ENCODE measurements at places on chromosomes 16 and 17.
A peak's percentile ranks its signal among the peaks of the same experiment; 100 is the strongest.

- DNase-seq, result no peak
Measured at GRCh38 chr17:65456368-65457151, 104.9 kb downstream of the AXIN2 start.

DNA sequence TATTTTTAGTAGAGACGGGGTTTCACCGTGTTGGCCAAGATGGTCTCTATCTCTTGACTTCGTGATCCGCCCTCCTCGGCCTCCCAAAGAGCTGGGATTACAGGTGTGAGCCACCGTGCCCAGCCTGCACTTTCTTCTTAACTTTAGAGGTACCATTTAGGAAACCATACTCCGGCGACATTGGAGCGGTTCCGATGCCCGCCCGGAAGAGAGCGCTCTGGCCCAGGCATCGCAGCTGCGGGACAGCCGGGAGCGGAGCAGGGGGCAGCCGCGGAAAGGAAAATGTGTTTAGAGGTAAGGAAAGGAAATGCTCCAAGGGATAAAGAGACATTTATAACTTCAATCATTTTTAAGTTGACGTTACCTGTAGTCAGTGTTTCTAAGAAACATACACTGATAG lies 6.0 kb upstream of the HS3ST3B1 start:
- DNase-seq, result no peak

DNA sequence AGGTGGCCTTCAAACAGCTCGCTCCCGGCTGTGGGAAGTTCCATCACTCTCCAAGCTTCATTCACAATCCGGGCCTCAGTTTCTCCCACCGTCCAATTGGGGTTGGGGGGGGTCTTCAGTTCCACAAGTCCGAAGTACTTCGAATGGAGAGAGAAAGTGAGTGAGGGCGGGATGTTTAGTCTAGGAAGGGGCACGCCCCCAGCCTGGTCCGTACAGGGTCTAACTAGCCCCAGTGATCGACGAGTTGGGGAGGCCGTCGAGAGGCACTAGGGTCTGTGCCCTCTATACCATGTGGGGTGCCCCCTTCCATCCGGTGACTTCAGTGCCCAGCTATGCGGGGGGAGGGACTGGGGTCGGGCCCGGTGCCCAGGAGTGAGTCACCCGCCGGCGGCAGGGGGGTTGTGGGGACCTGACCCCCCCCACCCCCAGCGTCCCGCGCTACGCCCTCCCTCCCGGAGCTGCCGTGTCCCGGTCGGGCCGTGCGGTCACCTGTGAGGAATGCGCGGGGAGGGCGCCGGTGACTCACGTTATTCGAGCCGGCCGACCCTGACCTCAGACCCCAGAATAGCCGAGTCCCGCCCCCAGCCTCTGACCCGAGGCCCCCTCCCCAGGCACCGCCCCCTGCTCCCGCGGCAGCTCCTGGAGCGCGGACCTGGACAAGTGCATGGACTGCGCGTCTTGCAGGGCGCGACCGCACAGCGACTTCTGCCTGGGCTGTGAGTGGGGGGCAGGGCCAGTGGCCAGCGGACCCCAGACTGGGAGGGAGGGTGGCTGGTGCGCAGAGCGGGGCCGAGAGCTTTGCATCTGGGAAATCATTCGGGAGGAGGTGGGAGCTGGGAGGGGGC lies 658 bp downstream of the TNFRSF12A start:
- peak; percentile 77 for DNase-seq

GRCh38 chr17:16352303-16352666 lies 984 bp downstream of the CENPV start:
- peak; percentile 12 for DNase-seq

- DNase-seq, result peak; percentile 89
Measured at GRCh38 chr16:84726079-84726668, 26.4 kb downstream of the USP10 start.

DNA sequence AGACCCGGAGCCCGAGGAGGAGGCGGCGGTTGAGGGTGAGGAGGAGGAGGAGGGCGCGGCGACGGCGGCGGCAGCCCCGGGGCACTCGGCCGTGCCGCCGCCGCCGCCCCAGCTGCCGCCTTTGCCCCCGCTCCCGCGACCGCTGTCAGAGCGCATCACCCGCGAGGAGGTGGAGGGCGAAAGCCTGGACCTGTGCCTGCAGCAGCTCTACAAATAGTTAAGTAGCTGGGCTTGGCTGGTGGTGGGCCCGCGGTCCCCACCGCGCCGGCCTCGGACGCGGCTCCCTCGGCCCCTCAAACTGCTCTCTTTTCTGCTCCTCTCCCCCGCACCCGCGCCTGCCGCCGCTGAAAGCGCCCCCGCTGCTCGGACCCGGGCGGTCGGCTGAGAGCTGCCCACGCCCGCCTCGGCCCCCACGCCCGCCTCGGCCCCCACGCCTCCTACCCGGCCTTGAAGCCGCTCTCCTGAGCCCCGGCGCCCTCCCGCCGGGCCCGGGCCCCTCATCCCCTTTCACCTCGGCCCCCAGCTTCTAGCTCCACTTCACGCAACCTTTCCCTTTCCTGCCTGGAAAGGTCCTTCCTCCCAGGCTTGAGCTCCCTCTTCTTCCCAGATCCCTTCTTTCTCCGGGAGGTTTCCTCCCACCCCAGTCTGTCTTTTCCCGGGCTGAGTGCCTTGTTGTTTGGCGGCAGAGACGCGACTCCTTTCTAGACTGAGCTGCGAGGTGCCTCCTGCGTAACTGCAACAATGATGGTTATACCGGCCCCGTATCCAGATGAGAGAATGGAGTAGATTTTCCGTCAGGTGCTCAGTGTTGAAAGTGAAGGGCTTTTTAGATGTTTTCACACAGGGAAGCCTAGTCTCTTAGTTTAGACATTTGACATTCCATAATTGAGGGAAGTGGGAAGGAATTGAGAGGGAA lies 850 bp downstream of the PPM1E start:
- no peak for DNase-seq

GRCh38 chr17:11538366-11538765 lies 59.9 kb upstream of the DNAH9 start:
- no peak for DNase-seq

DNA sequence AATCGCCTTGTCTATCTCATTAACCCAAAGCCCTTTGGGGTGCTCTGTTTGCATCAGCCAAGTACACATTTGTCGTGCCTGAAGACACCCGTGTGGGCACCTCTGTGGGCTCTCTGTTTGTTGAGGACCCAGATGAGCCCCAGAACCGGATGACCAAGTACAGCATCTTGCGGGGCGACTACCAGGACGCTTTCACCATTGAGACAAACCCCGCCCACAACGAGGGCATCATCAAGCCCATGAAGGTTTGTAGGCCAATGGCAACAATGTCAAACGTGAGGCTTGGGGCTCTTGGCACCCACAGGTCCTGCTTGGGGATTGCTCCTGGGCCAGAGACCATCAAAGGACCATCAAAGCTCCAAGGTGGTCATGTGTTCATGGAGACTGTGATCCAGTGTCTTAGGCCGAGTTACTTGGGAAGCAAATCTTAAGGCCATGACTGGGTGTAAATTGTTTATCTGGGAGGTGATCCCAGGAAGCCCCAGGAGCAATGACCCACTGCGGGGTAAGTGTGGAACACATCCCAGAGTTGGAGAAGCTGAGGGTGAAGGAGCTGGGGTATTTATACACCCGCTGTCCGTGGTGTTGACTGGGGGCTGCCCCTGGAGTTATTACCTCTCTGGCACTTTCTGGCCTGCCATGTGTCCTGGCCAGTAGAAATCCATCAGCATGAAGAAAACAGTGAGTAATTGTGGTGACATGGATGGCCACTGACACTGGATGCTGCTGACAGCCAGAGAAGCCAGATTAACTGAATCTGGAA lies 24.0 kb downstream of the CDH5 start:
- DNase-seq, result no peak

GRCh38 chr16:10693889-10694288 lies 841 bp downstream of the TEKT5 start:
- DNase-seq, result no peak

- DNase-seq, result no peak
Measured at GRCh38 chr17:8141741-8142140, 10.5 kb downstream of the PER1 start.

DNA sequence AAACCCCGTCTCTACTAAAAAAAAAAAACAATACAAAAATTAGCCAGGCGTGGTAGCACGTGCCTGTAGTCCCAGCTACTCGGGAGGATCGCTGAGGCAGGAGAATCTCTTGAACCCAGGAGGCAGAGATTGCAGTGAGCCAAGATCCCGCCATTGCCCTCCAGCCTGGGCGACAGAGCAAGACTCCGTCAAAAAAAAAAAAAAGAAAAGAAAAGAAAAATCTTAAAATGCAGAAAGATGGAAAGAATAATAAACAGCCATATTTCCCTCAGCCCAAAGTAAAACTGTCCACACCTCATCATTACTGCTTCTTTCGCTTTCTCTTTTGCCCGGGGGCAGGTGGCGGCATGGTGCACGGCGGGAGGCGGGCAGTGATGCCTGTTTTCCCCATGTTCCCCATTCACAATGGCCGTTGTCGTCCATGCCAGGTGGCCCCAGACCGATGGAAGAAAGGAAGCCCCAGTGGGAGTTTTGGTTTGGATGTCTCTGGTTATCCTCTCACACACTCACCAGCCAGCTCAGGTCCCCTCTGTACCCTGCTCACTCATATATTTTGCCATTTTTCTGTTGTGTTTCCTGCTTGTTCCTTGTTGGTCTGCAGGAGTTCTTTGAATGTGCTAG lies 37.0 kb upstream of the PEMT start:
- DNase-seq, result peak; percentile 3

- no peak for DNase-seq
Measured at GRCh38 chr16:48602356-48603014, 7.5 kb downstream of the N4BP1 start.

DNA sequence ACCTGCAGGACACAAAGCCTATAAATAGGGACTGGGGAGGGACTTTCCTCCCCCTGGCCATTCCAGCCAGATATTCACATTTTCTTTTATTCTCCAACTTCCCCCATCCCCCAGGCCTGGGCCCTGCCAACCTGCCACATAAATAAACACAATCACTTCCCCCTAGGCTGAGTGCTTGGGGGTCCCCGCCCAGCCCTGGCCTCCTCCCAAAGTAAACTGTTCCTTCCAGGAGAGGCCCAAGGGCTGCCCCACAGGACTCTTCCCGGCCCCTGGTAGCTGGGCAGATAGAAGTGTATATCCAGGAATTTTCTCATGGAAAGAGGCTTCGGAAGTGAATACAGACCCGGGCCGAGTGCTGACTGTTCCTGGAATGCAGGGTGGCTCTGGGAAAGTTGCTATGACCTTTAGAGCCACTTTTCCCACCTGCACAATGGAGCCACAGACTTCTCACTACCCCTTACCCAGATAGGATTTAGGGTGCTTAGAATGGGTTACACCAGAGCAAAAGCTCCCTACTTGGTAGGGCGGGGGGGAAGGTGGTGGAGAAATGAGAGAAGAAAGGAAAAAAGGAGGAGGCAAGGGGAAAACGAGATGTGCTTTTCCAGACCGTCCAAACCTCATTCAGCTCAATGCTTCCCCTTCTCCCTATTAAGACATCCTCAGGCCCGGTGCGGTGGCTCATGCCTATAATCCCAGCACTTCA lies 8.5 kb downstream of the CSF3 start:
- DNase-seq, result no peak

- DNase-seq, result no peak
Measured at GRCh38 chr17:30545024-30545423, 67.8 kb downstream of the GOSR1 start.
